ENCODE measurements at places on chromosomes 16 and 17.

- no peak for DNase-seq
Measured at GRCh38 chr16:50395763-50396710, 27.2 kb upstream of the BRD7 start.

DNA sequence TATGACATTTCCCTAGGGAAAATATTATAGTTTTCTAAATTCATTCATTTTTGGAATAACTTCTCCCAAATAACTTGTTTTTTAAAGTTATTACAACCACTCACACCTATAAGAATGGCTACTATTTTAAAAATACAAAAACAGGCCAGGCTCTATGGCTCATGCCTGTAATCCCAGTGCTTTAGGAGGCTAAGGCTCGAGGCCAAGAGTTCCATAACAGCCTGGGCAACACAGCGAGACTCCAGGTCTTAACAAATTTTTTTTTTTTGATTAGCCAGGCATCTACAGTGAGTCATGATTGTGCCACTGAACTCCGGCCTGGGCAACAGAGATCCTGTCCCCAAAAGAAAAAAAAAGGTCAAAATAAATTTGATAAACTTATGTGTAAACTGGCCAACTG lies 43.6 kb upstream of the YPEL2 start:
- no peak for DNase-seq

DNA sequence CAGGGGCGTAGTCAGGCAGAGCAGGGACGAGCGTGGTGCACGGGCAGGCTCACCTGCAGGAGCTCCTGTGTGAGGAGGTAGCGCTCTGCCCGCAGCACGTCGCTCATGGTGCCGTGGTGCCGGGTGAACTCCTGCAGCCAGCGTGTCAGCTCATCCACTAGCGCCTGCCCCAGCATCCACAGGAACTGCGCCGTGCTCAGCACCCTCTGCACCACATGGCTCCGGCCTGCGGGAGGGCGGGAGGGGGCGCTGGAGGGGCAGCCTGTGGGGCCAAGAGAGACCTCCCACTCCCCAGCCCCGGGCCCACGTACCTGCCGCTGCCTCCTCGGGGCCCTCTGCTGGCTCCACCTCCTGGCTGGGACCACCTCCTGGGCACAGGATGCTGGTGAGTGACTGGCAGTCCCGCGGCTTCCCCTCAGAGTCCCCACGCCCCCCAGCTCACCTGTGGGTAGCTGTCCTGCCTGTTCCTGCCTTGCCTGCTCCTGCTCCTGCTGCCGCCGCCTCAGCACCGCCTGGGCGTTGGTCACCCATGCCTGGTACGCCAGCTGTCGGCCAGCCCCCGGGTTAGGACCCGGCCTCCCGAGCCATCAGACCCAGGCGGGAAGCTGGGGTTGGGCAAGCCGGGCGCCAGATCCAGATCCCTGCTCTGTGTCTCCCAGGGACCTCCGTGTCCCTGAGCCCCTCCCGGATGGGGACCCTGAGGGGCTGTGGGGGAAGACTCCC lies 16.6 kb downstream of the CTU2 start:
- no peak for DNase-seq

- DNase-seq = no peak
Measured at GRCh38 chr16:5768445-5768844, 670.9 kb upstream of the EEF2KMT start.

DNA sequence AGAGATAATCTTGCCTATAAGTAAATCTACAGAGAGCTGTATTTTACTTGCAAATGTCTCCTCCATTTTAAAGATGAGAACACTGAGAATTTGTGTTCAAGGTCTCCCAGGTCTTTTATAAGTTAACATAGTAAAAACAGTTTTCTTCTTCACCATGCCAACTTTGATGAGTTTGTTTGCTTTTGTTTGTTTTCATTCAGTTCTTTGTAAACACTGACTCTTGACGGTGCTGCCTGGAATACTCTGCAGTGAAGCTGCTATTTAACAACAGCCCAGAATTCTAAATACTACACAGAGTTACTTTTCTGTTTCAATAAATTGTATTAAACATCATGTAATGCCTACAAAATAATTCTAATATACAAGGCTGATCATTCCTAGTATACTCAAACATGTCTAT lies 41.4 kb upstream of the PITPNM3 start:
- no peak for DNase-seq

- DNase-seq = no peak
Measured at GRCh38 chr16:74607962-74608356, 1.0 kb upstream of the GLG1 start.

GRCh38 chr17:38914741-38915638 lies 10.4 kb upstream of the LASP1NB start:
- no peak for DNase-seq

- DNase-seq = no peak
Measured at GRCh38 chr16:31810863-31811262, 62.7 kb upstream of the ZNF267 start.

DNA sequence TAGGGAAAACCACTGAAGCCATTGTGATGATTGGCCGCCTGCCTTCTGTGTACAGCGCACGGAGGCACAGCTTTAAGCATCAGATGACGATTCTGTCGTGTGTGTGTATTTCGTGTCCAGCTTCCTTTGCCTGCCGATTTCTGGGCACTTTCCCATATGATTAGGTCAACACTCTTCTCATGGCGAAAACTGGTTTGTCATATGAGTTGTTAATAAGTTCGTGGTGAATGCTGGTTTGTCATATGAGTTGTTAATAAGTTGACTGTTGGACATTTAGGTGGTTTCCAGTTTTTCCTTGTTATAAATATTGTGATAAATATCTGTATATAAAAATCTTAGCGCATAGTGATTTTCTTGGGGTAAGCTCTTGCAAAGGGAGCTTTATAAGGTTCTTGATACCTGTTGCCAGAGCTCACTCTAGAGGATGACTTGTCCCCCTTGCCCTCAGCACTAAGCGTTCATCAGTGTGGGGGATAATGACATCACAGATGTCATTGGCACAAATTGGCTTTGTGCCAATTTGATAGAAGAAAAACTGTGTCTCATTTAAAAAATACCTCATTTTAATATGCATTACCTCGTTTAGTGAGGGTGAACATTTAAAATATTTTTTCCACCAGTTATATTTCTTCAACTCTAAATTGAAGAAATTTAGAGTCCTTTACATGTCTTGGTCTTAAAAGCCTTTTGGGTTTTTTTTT lies 40.0 kb downstream of the PGS1 start:
- DNase-seq = no peak

DNA sequence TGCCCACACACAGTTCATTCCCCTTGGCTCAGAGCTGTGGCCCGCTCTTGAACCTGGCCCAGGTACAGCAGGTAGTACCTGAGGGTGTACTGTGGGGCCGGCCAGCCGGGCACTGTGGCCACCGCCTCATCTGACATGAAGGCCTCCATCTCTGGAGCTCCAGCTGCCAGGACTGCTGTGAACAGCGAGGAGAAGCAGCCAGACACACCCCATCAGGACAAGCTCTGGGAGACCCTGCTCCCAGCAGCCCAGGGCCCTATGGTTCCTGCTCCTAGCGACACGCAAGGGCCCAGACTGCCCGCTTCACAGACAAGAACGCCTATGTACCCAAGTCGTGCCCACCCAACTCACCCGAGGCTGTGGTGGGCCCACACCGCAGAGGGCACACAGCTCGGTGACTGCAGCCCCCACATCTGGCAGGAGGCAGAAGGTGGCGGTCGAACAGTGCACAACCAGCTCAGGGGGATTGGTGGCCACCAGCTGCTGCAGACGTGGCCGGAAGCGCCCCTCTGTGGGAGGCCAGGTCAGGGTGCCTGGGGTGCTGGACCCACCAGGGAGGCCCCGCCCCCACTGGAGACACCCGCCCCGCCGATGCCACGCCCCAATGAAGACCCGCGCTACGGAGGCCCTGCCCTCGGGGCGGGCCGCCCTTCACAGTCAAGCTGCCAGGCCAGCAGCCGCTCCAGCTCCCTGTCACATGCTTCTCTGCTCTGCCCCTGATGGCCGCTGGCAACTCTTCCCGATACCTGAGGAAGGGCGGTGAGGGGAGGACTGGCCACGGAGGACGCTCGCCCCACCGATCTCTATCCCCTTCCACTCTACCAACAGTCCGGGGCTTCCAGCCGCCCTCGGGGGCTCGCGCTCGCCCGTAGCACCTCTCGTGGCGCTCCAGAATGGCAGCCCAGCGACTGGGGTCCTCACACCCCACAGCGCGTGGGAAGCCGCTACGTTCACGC lies 1.1 kb upstream of the STUB1 start:
- DNase-seq = no peak

- DNase-seq = no peak
Measured at GRCh38 chr17:81419886-81420768, 24.9 kb downstream of the BAHCC1 start.

DNA sequence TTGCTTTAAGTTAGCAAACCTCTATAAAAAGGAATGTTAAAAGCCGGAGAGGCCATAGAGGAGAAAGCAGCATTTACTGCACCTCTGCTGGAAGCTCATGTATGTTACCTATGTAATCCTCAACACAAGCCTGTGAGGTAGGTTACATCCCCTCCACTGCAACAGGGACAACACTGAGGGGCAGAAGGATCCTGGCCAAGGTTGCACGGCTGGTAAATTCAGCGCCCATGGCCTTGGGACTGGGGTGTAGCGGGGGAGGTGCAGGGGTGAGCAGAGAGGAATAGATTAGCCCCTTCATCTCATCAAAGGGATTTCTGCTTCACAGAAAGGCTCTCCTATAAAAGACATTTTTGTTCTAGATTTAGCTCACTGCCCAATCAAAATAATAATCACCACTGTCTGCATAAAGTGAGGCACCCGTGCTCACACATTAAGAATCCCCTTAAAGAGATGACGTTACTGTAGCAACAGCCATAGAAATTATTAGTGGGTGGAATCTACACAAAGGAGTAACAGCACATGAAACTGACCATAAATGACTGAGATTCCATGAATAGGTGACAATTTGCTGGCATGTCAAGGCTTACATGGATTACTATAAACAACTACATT lies 3.3 kb downstream of the ZCCHC14 start:
- no peak for DNase-seq
